ENCODE measurements at places on chromosomes 12 and 14.

DNA sequence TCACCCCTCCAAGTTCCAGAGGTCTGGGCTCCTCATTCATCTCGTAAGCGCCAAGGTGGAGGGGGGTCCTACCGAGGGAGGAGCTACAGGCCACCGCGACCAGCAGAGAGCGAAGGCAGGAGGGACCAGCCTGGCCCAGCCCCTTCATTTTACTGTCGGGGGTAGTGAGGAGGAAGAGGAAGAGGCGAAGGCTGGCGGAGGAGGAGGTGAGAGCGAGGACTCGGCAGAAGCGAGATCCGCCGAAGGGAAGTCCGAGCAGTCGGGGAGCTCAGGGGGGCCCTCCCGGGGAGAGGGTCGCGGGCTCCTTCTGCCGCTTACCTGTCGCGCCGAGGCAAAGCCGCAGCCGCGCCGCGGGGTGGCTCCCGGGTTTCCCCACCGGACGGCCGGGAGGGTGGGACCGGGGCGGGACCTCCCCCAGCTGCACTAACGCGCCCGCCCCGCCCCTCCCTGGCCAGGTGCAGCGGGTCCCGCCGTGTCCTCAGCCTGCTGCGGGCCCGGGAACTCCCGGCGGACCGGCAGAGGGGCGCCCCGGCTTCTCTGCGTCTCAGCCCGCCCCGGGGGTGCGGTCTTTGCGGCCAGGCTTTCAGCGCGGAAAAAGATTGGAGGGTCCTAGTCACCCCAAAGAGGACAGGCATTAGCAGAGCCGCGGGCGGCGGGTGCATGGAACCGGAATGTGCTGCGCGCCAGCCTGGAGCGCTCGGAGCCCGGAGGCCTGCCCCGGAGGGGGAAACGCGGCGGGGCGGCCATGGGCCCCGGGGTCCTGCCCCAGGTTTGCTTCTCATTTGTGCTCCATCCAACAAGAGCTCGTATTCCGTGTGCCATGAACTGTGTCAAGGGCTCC, at the start of gene GALNT6:
TSS of gene GALNT6 (minus strand) at position 124 of the 841 bp plus-strand sequence. CDS start 11,625 bp downstream, outside the sequence.
- peak; percentile 54 for DNase-seq

- DNase-seq: peak; percentile 74
These were observed 17.4 kb upstream of the B4GALNT3 start for GRCh38 chr12:442235-442884.

- no peak for DNase-seq
These were observed 568.3 kb downstream of the TMEM121 start for GRCh38 chr14:106094654-106095189.

DNA sequence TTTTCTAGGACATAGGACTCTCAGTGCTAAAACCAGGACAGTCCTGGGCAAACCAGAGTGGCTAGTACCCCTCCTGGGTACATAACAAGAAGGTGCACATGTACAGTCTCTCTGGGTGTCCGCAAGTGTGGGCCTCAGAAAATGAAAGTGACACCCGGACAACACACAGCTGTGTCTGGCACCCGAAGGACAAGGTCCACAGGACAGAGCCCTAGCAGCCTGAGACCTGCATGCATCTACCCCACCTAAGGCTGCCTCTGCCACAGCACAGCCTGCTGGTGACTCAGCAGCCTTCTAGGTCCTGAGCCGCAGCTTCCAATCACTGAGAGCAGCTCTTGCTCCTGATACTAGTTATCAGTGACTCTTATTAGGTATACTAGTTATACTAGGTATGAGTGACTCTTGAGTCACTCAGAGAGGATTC, 784.1 kb upstream of the TBX3 start:
- peak; percentile 41 for DNase-seq

DNA sequence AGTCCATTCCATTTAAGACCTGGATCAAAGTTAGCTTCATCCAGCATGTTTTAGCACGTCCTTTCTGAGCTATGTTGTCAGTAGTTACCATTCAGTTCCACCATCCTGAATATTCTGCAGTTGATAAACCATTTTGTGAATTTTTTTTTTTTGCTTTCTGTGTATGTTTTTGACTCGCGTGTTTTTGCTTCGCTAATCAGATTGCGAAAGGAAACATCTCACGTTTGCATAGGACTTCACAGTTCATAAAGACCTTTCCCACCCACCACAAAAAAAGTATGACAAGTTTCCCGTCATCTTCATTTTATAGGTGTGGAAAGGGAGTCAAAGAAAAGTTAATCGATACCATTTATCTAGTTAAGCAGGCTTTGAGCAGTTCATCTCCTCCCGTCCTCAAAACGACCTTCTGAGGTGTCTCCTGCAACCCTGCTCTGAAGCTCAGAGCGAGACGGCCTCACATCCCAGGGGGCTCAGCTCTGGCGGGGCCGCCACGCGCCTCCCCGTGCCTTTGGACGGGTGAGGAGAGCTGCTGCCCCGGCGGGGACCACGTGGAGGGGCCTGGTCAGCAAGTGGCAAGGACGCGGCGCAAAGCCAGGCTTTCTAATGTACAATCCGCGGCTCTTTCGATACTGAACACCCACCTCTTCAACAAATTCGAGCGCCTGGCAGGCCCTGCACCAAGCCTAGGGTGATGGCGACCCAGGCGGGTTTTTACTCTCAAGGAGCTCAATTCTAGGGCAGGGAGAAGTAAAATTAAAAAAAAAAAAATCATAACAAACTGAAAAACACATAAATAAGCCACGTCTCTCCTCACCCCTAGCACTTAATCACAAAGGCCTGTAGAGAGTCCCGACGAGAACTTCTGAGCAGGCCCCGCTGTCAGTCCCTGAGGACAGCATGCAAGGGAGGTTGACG, 988 bp upstream of the TMEM263 start:
- DNase-seq: peak; percentile 55

DNA sequence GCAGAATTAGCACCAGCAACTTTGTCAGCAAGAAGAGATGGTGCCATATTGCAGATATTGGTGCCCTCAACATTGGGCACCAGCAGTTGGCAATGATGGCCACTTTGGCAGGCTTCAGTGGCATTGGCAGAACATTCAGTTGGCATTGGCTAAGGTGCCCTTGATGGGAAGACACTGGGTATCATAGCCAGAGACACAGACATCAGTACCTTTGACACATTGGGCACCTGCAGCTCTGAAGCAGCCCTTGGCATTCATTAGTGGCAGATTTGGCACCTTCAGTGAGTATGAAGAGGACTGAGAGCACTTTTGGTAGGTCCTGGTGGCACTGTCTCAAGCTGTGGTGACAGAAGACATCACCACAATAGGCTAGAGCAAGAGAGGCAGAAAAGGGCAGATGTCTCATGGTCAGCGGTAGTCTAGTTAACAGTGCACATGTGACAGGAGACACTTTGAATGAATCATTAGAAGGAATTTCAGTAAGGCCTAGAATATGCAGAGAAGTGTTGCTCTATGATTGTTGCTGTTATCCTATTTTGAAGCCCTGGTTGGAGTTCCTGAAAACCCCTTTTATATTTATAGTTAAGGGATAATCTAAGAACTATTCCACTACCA, 422.2 kb downstream of the APAF1 start:
- DNase-seq: no peak

- DNase-seq: no peak
These were observed 3.9 kb upstream of the KRT79 start for GRCh38 chr12:52837781-52838608.

DNA sequence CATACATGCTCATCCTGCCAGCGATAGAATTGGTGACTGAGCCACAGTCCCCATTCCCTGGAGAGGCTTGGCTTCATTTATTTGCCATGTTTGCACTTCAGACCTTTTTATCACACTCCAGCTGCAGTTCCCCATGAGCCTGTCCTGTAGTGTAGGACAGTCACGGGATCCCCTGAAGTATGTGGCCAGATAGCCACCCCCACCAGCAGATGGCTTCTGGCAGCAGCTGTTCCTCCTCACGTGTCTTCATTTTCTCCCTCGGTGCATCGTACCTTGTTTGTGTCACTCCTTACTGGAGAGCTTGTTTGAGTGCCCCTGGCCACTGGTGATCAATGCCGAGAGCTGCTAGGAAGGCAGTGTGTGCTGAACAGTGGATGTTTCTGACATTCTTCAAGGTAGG, 40.2 kb downstream of the UBE3B start:
- no peak for DNase-seq

- DNase-seq: no peak
These were observed 120.3 kb downstream of the SLC38A1 start for GRCh38 chr12:46148327-46149078.

DNA sequence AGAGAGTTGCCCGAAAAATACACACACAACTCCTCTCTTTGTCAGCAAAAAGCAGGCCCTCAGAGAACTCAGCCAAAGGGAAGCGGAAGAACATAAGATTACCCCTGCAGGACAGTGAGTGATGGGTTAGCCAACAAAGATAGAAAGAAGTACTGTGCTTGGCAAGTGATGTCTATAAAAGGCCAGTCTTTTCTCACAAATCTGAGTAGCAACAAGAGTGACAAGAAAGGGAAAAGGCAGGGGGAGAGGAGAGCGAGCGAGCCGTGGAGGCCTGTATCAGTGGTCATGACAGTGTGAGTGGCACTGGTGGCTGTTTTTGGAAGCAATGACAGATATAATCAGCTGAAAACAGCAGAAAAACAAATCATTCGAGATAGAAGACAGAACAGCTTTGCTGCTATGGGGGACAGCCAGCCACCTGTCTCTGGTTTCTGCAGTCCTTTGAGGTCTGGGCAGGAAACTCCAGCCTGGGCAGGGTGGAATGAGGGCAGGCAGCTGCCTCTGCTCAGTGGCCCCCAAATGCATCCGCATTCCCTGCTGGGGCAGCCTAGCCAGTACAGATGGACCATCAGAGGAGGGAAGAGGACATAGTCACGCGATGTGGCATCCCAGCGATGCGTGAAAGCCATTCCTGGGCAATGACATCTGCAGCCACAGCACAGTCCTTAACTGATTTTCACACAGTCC, 74.7 kb downstream of the TRIM9 start:
- DNase-seq: peak; percentile 69

DNA sequence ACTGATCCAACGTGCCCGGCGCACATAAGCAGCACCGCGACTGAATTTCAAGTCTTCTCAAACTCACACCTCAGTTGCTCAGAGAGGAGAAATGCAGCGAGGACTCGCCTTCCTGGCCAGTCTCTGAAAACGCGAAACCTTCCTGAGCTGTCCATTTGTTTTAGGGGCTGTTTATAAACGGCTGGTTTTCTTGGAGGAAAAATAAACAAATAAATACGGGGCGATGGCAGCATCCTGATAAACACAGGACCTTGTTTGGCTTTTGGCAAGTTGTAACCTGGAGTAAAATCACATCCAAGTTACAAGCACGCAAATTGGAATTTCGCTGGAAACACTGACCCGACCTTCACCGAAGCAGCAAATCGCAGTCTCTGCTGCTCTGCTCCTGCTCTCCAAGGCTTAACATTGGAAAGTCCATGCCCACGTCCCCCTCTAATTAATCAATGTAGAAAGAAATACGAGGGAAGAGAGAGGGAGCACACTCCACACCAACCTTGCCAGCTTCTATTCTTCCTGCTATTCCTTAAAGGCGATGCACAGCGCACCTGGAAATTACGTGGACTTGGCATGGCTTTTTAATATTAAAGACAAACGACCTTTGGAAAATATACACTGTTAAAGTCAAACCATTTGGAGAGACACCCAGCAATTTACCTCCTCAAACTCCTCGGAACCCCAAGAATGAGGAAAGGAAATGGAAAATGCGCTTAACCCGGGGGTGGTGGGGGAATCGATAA, 248.8 kb downstream of the APAF1 start:
- no peak for DNase-seq

DNA sequence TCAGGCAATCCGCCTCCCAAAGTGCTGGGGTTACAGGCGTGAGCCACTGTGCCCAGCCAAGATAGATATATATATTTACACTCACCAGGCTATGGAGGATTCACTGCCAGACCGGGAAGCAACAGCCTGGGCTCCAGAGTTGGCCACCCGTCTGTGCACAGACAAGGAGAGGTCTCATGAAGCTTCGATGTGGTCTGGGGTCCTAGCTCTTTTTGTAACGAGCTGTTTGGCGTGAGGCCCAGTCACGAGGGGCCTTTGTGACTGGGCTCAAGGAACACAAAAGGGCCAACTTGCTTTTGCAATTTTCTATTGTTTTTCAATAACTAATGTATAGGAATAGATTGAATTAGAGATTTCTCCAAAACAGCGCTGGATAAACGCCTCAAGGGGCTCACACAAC, 77.6 kb upstream of the EIF5 start:
- DNase-seq: no peak

DNA sequence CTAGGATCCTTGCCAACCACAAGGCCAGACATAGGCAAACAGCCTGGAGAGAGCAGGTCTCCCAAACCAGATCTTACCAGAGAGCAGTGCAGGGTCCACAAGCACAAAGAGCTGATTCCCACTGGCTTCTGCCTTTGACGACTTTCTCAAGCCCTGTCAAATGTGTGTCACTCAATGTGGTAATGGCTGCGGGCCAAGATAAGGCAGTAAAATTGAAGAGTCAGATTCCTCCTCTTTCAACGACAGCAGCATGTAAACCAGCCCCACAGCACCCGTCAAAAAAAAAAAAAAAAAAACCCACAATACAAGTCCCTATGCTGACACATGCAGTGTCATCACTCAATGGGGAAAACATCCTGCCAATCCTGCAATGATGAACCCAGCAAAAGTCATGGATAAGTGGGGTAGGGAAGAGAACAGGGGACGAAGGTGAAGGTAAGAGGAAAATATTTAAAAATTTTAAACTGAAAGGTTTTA, at the start of gene STON2:
TSS of gene STON2 (minus strand) at position 123 of the 477 bp plus-strand sequence. CDS start 1,942 bp downstream, outside the sequence.
- DNase-seq: peak; percentile 42

GRCh38 chr14:51168215-51168613, 71.8 kb upstream of the TMX1 start:
- no peak for DNase-seq

DNA sequence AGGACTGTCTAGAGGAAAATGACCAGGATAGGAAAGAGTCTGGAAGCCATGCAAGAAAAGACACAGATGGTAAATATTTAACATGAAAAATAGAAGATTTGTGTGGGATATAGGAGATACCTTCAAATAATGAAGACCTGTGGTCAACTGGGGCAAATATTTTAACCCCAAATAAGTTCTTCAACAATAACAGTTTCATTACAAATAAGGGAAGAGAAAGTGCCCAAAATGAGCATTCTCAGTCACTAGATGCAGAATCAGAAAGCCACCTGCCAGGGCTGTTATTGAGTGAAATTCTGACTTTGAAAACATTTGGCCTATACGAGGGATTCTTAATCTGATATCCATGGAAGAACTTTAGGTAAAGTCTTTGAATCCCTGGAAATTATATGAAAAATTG, 231.2 kb upstream of the PLEKHG7 start:
- DNase-seq: no peak

DNA sequence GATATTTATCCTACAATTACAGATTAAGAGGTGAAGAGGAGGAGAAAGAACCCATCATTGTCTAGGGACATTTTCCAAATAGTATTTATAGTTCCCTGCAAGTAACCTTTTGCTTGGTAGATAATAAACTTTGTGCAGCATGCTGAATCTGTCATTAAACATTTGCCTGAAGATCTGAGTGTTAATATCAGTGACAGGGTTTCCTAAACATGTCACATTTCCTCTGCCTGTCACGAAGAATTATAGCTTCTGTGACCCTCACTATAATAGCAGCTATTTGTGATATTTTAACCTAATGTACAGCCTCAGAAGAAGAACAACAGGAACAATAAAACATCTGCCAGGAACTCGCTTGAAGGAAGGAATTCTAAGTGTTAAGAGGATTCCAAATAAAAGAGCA, 350.3 kb downstream of the GXYLT1 start:
- DNase-seq: no peak

All from AG20443 (cell line).